ENCODE measurements at places on chromosomes 6 and 20.

DNA sequence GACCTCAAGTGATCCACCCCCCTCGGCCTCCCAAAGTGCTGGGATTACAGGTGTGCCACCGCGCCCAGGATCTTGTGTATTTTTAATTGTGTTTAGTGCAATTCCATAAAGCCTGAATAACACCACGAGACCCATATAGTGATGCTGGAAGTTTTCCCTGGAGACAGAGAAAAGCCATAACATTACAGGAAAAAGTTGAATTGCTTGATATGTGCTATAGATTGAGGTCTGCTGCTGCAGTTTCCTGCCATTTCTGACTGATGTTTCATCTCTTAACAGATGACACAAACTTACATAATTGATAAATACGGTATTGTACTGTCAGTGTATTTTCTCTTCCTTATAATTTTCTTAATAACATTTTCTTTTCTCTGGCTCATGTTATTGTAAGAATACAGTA is 7.3 kb upstream of the UBD start:
- no peak for DNase-seq
- no peak overlapping the region for H3K27ac ChIP-seq
- H3K27me3 ChIP-seq: peaks cover 1% of the 10 kb centered on the region
- H3K4me3 ChIP-seq: no peak overlapping the region
- no peaks in the 10 kb centered on the region for H3K36me3 ChIP-seq
- no peaks in the 10 kb centered on the region for H3K4me1 ChIP-seq

- no peak overlapping the region for H3K27ac ChIP-seq
- no peaks in the 10 kb centered on the region for H3K27me3 ChIP-seq
- DNase-seq: no peak
- no peaks in the 10 kb centered on the region for H3K36me3 ChIP-seq
Observed at GRCh38 chr6:45350186-45350710, 22.1 kb downstream of the RUNX2 start.

- no peak for DNase-seq
- no peak overlapping the region for H3K27ac ChIP-seq
- H3K27me3 ChIP-seq: peaks cover 3% of the 10 kb centered on the region
- no peak overlapping the region for H3K4me3 ChIP-seq
Observed at GRCh38 chr6:111912904-111913303, 39.7 kb upstream of the FYN start.

DNA sequence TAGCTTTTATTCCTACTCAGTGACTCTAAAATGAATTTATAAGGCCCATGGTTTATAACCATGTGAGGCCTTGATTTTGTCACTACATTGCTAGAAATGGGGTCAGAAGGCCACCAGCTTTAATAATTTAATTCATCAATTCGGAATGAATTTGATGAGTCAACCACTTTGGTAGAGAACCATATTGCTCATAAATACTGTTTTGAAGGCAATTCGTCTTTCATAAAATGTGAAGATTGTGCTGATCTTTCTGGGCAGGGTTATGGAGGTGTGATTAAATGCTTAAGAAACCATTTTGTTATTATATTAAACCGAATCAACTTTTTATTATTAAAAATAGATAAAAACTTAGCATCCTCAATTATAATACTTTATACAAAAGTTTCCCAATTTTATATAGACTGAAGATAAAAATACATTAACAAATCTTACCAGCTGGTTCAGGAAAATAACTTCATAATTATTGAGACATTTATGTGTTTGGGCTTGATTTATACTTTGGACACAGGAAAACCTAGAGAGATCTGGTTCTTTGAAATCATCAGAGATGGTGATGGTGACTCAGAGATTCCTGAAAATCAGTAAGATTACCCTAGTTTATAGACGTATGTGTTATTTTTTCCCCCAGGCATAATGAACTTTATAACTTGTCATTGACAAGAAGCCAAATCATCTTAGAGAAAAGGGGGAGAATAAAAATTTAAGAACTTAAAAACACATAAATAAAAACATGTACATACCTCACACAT is 10.6 kb downstream of the HCRTR2 start:
- DNase-seq: no peak
- H3K36me3 ChIP-seq: no peaks in the 10 kb centered on the region
- no peaks in the 10 kb centered on the region for H3K27me3 ChIP-seq

DNA sequence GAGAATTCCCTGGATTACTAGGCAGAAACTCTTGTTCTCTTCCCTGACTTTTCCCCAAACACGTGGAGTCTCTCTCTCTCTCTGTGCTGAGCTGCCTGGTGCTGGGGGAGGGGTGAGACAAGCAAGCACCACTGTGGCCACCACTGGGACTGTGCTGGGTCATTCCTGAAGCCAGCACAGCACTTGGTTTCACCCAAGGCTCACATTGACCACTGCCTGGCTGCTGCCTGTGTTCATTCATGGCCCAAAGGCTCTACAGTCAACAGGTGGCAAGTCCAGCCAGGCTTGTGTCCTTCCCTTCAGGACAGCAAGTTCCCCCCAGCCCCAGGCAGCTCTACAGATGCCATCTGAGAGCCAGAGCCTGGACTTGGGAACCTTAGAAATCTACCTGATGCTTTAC is 92.2 kb downstream of the CTNNBL1 start:
- H3K4me1 ChIP-seq: no peaks in the 10 kb centered on the region
- no peak overlapping the region for H3K27ac ChIP-seq
- H3K4me3 ChIP-seq: no peak overlapping the region

GRCh38 chr6:45209762-45210161 is 118.4 kb upstream of the RUNX2 start:
- DNase-seq: no peak
- H3K36me3 ChIP-seq: peaks cover 16% of the 10 kb centered on the region
- H3K4me3 ChIP-seq: no peak overlapping the region
- peaks cover 5% of the 10 kb centered on the region for H3K4me1 ChIP-seq

GRCh38 chr6:102150549-102150948 is 757.0 kb downstream of the GRIK2 start:
- H3K36me3 ChIP-seq: no peaks in the 10 kb centered on the region
- no peak overlapping the region for H3K4me3 ChIP-seq
- DNase-seq: no peak

DNA sequence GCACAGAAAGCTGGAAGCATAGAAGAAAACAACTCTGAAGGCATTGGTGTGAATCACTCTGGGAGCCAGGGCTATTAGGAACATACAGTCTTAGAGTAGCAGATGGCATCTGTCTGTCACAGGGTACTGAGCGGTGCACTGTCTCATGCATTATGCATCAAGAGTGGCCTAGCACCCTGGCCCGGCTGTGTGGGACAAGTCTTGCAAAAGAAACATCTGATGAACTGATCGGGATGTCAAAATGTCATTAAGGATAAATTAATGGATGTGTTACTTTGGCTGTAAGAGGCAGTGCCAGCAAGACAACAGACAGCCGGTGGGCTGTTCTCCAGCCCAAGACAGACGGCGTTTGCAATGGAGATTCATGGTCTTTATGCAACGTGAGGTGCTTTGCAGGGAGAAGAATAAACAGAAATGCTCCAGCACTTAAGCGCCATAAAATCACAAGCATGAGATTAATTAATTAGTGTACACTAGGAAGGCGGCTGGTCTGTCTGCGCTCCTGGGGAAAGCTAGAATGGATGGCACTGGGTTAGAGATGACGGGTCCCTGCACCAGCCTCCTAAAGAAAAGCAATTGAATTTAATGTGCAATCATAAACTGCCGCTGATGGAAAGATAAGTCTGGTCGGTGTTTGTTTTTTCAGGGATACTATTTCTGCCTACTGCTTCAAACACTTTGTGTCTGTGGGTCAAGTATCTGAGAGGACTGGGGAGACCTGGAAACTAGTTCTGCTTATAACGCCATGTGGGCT is 600.6 kb upstream of the CHD6 start:
- peaks cover 8% of the 10 kb centered on the region for H3K36me3 ChIP-seq
- H3K4me3 ChIP-seq: peak overlapping the region; percentile 31
- H3K27ac ChIP-seq: no peak overlapping the region

DNA sequence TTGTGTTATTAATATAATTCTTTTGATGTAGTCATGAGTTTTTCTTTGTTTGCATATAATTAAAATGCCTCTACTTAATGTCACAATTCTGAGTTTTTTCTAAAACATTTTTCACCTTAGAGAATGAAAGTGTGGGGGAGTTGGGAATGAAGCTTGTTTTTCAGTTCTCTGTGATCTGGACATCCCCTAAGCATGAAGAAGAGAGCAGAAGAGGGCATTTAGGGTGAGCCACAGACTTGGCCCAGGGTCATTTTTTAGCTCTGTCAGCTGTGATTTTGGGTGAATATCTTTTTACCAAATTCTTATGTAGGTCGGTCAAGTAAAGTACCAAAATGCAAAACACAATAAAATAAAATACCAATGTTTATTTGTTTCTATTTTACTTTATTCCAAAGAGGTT is 3.9 kb downstream of the OTOR start:
- H3K4me1 ChIP-seq: peaks cover 19% of the 10 kb centered on the region
- H3K27me3 ChIP-seq: peaks cover 3% of the 10 kb centered on the region
- peaks cover 9% of the 10 kb centered on the region for H3K36me3 ChIP-seq
- H3K27ac ChIP-seq: no peak overlapping the region

DNA sequence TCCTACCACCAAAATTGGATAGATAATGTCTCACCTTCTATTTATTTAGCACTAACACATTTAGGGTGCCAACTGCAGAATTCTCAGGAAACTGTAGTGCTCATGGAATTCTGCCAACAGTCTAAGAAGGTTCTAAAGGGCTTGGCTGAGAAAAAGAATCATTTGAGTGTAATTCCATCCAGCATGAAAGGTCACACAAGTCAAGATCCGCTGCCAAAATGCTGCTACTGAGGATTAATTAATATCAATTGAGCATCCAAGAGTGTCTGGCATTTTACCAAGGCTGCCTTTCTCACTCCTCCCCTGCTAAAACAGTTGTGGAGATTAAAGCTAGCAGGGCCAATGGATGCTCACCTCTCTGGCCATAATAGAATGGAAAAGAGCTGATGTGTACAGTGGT is 112.7 kb downstream of the FHL5 start:
- no peak overlapping the region for H3K4me3 ChIP-seq
- no peaks in the 10 kb centered on the region for H3K4me1 ChIP-seq
- no peak overlapping the region for H3K27ac ChIP-seq
- DNase-seq: no peak

DNA sequence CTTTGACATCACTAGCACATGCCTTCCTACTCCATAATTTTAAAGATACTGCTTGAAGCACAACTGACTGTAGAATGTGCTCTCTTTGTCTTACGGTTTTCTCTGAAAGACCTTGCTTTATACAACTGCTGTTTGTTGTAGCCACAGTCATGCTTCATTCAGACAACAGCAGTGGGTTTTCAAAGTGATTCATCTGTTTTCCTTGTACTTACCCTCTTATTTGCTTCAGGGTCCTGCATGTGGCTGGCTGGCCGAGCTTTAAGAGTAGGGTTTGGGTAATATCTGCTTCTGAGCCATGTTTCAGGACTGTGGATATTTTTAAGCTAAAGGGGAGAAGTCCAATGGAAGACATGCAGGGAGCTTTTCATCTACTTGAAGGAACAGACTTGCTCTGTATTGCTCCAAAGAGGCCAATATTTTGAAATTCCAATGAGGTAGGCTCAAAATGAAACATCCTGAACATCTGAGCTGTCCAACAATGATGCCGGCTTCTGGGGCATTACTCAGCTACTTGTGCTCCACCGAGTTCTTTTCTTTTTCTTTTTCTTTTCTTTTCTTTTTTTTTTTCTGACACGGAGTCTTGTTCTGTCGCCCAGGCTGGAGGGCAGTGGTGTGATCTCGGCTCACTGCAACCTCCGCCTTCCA is 160.2 kb upstream of the SGK1 start:
- H3K36me3 ChIP-seq: no peaks in the 10 kb centered on the region
- no peaks in the 10 kb centered on the region for H3K27me3 ChIP-seq
- DNase-seq: no peak
- H3K27ac ChIP-seq: no peak overlapping the region

DNA sequence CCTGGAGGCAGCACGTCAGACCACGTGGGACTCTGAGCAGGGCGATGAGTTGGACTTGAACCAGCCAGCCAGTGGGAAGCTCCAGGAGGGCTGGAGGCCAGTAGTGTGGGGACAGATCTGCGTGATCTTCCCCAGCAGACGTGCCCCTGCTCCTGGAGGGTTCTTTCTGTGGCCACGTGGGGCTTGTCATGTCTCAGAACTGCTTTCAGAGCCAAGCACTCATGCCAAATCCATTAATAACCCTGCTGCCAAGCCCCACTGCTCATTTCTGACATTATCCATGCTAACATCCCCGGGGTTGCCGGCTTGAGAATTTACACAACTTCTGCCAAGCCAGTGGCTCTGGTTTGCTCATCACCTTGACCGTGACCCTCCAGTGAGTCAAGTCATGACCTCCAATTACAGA is 38.3 kb downstream of the SIRPA start:
- DNase-seq: no peak
- no peak overlapping the region for H3K4me3 ChIP-seq
- H3K27me3 ChIP-seq: peaks cover 9% of the 10 kb centered on the region
- H3K27ac ChIP-seq: no peak overlapping the region

- H3K27me3 ChIP-seq: no peaks in the 10 kb centered on the region
- H3K27ac ChIP-seq: no peak overlapping the region
- no peak for DNase-seq
- H3K36me3 ChIP-seq: no peaks in the 10 kb centered on the region
- no peaks in the 10 kb centered on the region for H3K4me1 ChIP-seq
Observed at GRCh38 chr6:129050086-129050485, 167.1 kb downstream of the LAMA2 start.

- no peak overlapping the region for H3K27ac ChIP-seq
- no peaks in the 10 kb centered on the region for H3K36me3 ChIP-seq
- H3K4me1 ChIP-seq: peaks cover 22% of the 10 kb centered on the region
- DNase-seq: no peak
- H3K4me3 ChIP-seq: no peak overlapping the region
Observed at GRCh38 chr20:19789446-19789845, 31.4 kb downstream of the RIN2 start.

GRCh38 chr6:110703010-110703905 is 112.0 kb downstream of the CDK19 start:
- H3K27ac ChIP-seq: no peak overlapping the region
- peaks cover 6% of the 10 kb centered on the region for H3K4me1 ChIP-seq
- DNase-seq: no peak
- no peaks in the 10 kb centered on the region for H3K36me3 ChIP-seq
- H3K27me3 ChIP-seq: no peaks in the 10 kb centered on the region
- H3K4me3 ChIP-seq: no peak overlapping the region

GRCh38 chr6:151255811-151256210 is 16.0 kb downstream of the AKAP12 start:
- H3K27me3 ChIP-seq: no peaks in the 10 kb centered on the region
- no peak overlapping the region for H3K27ac ChIP-seq

- no peaks in the 10 kb centered on the region for H3K36me3 ChIP-seq
- no peak overlapping the region for H3K4me3 ChIP-seq
- H3K4me1 ChIP-seq: no peaks in the 10 kb centered on the region
- H3K27me3 ChIP-seq: no peaks in the 10 kb centered on the region
Observed at GRCh38 chr20:40930561-40930960, 98.1 kb upstream of the TOP1 start.

- peaks cover 68% of the 10 kb centered on the region for H3K4me1 ChIP-seq
- no peak overlapping the region for H3K27ac ChIP-seq
- DNase-seq: no peak
- no peak overlapping the region for H3K4me3 ChIP-seq
- H3K27me3 ChIP-seq: peaks cover 9% of the 10 kb centered on the region
Observed at GRCh38 chr6:157755746-157756411, 67.2 kb upstream of the SNX9 start.

- H3K27me3 ChIP-seq: no peaks in the 10 kb centered on the region
- no peak overlapping the region for H3K27ac ChIP-seq
- no peak overlapping the region for H3K4me3 ChIP-seq
- H3K4me1 ChIP-seq: no peaks in the 10 kb centered on the region
- H3K36me3 ChIP-seq: no peaks in the 10 kb centered on the region
Observed at GRCh38 chr6:115720900-115721299, 339.8 kb downstream of the FRK start.
